ENCODE measurements at places on chromosomes 6 and 20.

- DNase-seq = no peak
These were observed 55.1 kb downstream of the ELOVL5 start for GRCh38 chr6:53293691-53294090.

DNA sequence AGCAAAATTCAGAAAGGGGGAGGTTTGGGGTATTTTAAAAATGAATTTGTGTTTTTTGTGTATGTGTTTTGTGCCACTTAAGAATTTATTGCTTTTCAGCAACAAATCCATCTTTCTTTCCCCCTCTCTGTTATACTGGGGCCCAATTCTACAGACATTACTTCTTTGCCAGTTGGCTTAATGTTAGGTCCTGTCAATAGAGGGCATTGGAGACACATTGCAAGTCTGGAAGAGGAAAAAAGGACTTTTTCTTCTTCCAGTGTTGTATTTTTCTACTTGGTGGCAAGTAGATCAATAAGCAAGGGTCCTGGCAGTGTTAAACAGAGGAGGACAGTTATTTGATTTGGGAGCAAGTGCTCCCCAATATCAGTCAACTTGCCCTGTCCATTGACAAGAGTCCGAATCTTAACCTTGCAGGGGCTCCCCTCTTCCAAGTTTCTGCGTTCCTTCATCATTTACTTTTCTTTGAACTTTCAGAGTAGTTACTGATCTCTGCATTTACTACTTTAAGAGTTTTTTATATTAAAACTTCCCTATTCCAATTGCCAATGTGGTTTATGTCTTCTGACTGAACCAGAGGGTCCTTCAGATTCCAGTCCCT lies 23.4 kb downstream of the SCML4 start:
- DNase-seq = no peak

DNA sequence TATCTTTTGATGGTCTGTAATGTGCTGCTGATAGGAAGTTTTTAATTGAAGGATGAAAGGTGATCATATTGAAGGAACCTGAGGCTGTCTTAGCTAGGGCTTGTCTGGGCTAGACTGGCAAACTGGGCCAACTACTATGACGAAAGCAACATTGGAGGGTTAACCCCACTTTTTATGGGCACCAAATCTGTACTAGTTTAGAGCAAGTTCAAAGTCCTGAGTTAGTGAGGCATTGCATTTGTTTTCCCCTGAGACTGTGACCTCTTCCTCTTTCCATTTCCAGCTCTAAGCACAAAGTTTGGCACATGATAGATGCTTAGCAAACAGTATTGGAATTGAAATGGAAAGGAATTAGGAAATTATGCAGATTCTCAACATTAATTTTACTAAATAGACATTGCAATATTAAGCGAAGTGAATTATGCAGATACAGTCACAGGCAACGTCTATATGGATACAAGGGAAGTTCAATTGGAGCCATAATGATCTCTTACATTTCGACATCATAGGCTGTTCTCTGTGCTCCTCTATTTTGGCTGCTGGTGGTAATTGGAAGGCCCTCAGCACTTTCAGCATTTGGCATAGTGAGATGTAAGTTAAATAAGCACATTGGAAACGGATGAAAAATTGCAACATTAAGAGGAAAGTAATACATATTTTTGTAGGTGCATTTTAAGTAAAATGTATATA lies 22.2 kb downstream of the CEP57L1 start:
- DNase-seq = no peak

GRCh38 chr6:139442188-139442671 lies 67.8 kb upstream of the CITED2 start:
- no peak for DNase-seq

DNA sequence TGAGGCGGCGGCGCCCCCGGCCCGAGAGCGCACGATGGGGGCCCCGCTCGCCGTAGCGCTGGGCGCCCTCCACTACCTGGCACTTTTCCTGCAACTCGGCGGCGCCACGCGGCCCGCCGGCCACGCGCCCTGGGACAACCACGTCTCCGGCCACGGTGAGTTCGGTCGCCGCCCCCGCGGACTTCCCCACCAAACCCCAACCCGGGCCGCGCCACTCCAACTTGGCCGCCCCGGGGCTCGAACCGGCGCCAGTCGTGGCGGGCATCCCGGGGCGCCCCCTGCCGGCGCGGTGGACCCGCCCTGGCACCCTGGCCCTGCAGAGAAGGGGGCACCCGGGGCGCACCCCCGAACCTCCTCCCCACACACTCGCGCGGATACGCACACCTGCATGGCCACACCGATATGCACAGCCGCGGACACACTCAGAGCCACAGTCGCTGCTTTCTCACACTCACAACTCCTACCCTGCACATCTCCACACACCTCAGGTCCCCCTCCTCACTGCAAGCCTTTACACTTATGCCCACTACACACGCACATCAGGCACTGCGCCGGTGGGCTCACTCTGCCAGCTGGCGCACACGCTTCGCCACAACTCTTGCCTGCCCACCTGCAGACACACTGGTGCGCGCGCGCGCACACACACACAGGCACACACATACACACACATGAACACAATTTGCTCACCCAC lies 535 bp downstream of the VSTM2L start:
- DNase-seq = no peak

GRCh38 chr6:35178932-35179832 lies 34.6 kb upstream of the SCUBE3 start:
- no peak for DNase-seq

- no peak for DNase-seq
These were observed 32.9 kb downstream of the EDN3 start for GRCh38 chr20:59333260-59333845.

DNA sequence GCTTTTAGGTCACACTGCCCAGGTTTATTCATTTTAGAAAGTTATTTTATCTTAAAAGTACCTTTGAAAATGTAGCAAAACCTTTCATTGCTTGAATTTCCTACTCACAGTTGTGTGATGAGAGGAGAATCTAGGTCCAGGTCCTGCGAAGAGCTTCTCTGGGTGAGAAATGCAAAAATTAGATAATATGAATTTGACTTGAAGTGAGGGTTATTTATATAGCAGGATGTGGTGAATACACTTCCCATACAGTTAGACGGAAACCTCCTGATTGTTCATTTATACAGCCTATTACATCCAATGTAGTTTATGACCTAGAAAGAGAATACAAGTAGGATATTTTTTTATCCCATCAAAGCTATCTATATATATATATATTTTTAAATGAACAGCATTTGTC lies 30.5 kb downstream of the CDKAL1 start:
- no peak for DNase-seq

DNA sequence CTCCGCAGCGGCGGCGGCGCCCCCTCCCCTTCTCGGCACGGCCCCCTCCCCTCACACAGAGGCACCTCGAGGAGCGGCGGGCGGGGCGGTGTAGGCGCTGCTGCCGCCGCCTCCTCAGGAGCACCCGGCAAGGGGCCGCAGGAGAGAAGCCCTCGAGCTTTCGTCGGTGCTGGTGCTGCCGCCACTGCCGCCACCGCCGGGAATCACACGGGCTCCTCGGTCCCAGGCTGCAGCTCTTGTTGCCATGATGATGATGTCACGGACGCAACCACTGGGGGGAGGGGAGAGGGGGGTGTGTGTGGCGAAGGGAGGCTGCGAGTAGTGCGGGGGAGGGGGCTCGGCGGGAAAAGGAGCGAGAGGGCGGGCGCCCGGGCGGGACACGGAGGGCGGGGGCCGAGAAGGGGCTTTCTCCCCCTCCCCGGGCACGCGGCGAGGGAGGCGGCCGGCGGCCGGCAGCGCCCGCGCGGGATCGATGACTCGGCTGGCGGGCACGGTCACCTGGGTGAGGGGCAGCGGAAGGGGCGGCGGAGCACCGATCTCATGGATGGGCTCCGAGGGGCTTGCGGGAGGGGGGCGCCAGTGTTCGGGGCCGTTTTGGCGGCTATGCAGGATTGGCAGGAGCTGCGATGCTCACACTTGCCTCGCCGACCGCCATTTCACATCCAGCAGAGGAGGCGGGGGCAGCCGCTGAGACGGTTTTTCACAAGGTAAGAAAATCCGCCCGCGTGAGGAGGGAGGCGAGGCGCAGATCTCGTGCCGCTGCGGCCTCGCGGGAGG lies at the start of gene REV3L:
TSS of gene REV3L (minus strand) at position 260 of the 777 bp plus-strand sequence. CDS start 330 bp downstream, outside the sequence.
- peak; percentile 79 for DNase-seq

DNA sequence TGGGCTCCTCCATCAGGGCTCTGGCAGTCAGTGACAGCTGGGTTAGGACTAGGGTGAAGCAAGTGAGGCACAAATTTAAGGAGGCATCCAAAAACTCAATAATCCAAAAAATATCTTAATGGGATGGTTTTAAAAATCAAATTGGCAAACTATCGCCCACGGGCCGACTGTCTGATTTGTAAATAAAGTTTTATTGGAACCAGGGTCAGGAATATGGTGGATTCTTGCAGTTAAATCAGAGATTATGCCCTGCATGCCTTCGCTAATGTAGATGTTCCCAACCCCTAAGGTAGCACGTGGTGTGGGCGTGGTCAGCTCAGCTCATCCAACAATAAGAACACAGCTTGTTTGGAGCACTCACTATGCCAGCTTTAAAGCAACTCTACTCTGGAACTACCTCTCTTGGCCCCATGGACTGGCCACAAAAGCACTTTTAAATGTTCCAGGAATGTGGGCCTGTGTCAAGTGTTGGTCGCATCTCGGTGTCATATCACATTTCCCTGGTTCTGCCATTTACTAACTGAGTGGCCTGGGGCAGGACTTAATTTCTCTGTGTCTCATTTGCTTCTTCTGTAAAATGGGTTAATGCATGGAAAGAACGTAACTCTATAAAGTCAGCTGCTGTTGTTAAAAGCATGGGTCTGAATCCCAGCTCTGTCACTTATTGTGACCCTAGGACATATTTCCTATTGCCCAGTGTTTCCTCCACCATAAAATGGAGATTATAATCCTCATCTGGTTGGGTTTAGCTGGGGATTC lies 7.0 kb downstream of the TP53RK start:
- no peak for DNase-seq

DNA sequence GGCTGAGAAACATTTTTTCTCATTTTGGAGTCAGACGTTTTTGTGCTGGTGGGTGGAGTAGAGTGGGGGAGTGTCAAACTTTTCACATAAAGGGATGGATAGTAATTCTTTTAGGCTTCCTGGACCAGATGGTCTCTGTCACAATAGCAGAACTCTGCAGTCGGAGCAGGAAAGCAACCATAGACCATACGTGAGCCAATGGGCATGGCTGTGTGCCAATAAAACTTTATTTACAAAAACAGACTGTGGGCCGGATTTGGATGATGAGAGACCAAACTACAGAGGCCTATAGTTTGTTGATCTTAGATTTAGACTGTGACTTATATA lies 70.8 kb upstream of the SLC22A23 start:
- no peak for DNase-seq

GRCh38 chr20:44946271-44946852 lies 13.8 kb downstream of the TOMM34 start:
- DNase-seq = no peak

DNA sequence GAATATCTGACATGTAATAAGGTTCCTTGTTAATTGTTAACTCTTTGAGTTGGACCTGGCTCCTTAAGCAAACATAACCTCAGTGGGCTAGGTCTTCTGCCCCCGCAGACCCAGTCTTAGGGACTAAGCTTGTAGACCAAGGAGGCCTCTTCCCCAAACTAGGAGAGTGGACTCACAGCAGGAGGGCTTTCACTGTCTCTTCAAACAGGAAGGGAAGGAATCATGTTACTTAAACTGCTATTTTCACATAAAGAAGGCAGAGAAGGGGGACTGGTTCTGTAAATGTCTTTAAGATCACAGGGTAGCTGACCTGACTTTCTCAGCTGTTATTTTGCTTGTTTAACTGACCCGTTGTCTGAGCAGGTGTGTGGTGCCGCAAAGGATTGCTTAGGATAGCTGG lies 34.9 kb upstream of the PRDM1 start:
- DNase-seq = no peak

GRCh38 chr20:50175938-50176933 lies 14.4 kb upstream of the CEBPB start:
- DNase-seq = no peak

- DNase-seq = no peak
These were observed 40.9 kb downstream of the ALDH8A1 start for GRCh38 chr6:134908906-134909516.

GRCh38 chr6:166579237-166579850 lies 7.1 kb downstream of the RAMACL start:
- no peak for DNase-seq

GRCh38 chr6:139879823-139880356 lies 505.4 kb upstream of the CITED2 start:
- no peak for DNase-seq

- DNase-seq = peak; percentile 74
These were observed at the start of gene TGM2 for GRCh38 chr20:38165089-38165965. TGM2 (minus strand) TSS chr20:38165270; CDS start chr20:38165198, 72 bp downstream.

GRCh38 chr20:703006-703405 lies 27.4 kb upstream of the SCRT2 start:
- DNase-seq = no peak

All from NCI-H2029 treated with DMSO at 0.1 percent for 48 hours (cell line).